H1 (cell line): ENCODE measurements at places on chromosomes 6 and 20.

GRCh38 chr6:16205377-16206144, 32.8 kb upstream of the GMPR start:
- H3K36me3 ChIP-seq = no peaks in the 10 kb centered on the region
- no peaks in the 10 kb centered on the region for H3K4me1 ChIP-seq
- no peak for DNase-seq

- no peaks in the 10 kb centered on the region for H3K4me1 ChIP-seq
- no peak for DNase-seq
- no peak overlapping the region for H3K27ac ChIP-seq
- H3K36me3 ChIP-seq = no peaks in the 10 kb centered on the region
- H3K27me3 ChIP-seq = no peaks in the 10 kb centered on the region
These were observed 661.7 kb upstream of the CITED2 start for GRCh38 chr6:140036196-140036595.

- no peaks in the 10 kb centered on the region for H3K4me1 ChIP-seq
- H3K36me3 ChIP-seq = no peaks in the 10 kb centered on the region
- no peak for DNase-seq
- H3K27me3 ChIP-seq = no peaks in the 10 kb centered on the region
These were observed 7.7 kb upstream of the CD109 start for GRCh38 chr6:73688351-73688750.

DNA sequence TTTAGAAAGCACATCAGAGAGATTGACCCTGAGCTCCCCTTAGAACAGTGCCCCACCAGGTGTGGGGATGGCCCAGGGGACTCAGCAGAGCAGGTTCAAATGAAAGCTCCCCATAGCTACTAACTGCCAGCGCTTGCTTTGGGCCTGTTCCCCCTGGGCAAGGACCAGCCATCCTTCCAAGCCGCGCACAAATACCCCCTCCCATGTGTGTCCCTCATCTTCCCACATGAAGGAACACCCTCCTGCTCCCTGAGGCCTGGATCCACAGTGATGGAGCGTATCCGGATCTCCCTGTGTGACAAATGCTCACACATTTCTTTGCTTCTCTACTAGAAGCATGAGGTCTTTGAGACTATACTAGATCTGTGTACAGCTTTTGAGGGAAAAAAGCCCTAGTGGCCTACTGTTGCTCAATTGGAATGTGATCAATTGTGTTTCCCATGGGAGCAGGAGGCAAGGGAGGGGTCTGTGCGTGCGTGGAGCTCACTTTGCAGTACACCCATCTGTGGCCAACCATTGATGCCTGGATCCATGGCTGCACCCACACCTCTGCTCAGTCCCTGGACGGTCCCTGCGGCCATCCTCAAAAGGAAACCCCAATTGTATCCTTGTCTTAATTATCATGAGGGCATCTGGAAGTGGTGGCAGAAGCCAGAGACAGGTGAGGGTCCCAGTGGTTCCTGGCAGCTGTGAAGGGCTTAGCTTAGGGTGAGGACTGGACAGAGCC, 1.4 kb upstream of the RAET1G start:
- H3K27me3 ChIP-seq = peaks cover 39% of the 10 kb centered on the region
- no peak for DNase-seq
- H3K36me3 ChIP-seq = no peaks in the 10 kb centered on the region
- H3K4me1 ChIP-seq = no peaks in the 10 kb centered on the region

- no peak overlapping the region for H3K27ac ChIP-seq
- H3K4me3 ChIP-seq = no peak overlapping the region
These were observed 93.1 kb downstream of the SIM1 start for GRCh38 chr6:100371591-100371990.

- no peaks in the 10 kb centered on the region; the same call in 1 of the 2 replicates for H3K36me3 ChIP-seq
- H3K27me3 ChIP-seq = no peaks in the 10 kb centered on the region
- H3K4me3 ChIP-seq = no peak overlapping the region
These were observed 6.6 kb downstream of the GMPR start for GRCh38 chr6:16244869-16245451.

DNA sequence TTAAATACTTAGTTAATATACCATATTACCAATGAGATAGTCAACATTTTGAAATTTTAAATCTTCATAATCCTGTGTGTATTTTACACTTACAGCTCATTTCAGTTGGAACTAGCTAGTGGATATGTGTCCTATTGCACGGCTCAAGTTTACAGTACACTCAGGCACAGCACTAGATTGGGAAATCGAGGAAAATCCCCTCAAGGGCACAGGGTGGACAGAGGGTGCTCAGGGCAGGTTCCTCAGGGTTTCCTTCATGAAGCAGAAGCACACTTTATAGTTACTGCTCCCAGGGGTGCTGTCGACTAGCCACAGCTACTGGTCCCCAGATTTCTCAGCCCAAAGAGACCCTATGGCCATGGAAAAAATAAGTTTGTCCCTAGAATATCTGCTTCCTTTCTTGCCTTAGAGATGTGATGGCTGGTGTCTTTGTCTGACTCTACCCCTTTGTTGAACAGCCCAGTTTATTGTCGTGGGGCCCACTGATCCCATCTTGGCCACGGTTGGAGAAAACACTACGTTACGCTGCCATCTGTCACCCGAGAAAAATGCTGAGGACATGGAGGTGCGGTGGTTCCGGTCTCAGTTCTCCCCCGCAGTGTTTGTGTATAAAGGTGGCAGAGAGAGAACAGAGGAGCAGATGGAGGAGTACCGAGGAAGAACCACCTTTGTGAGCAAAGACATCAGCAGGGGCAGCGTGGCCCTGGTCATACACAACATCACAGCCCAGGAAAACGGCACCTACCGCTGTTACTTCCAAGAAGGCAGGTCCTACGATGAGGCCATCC, 1.5 kb downstream of the BTN2A1 start:
- H3K27me3 ChIP-seq = no peaks in the 10 kb centered on the region
- no peak overlapping the region for H3K4me3 ChIP-seq
- no peak overlapping the region for H3K27ac ChIP-seq
- H3K36me3 ChIP-seq = peaks cover 20% of the 10 kb centered on the region; the same call in 1 of the 2 replicates
- no peak for DNase-seq

- H3K4me1 ChIP-seq = 0 out of 2 replicates have a peak, but pooled peaks cover 2% of the 10 kb centered on the region
- no peak for DNase-seq
- H3K4me3 ChIP-seq = no peak overlapping the region
- H3K27me3 ChIP-seq = no peaks in the 10 kb centered on the region
These were observed 72.3 kb upstream of the CD2AP start for GRCh38 chr6:47405273-47405672.

GRCh38 chr20:18237682-18238081, 50.6 kb upstream of the ZNF133 start:
- no peaks in the 10 kb centered on the region for H3K27me3 ChIP-seq
- H3K36me3 ChIP-seq = no peaks in the 10 kb centered on the region
- H3K4me3 ChIP-seq = no peak overlapping the region
- DNase-seq = no peak

GRCh38 chr20:23244156-23244915, 106.3 kb upstream of the NXT1 start:
- H3K4me3 ChIP-seq = no peak overlapping the region
- no peaks in the 10 kb centered on the region for H3K4me1 ChIP-seq
- no peak overlapping the region for H3K27ac ChIP-seq
- no peaks in the 10 kb centered on the region for H3K27me3 ChIP-seq

DNA sequence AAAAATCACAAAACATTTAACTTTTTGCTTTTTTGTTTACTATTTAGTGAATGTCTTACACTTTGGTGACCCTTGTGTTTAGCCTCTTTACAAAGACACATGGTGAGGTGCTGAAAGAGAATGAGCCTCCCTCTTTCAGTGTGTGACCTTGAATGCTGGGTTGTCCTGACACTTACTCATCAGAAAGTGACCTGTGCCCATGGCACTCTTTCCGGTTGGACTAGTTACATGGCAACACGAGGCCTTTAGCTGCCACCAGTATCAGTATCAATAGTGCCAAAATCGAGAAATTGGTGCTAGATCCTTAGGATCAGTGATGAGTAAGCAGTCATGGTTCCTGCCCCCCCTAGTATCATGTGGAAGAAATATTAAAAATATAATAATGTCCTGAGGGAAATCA, 1.7 kb upstream of the RPL7L1 start:
- H3K27ac ChIP-seq = no peak overlapping the region
- H3K27me3 ChIP-seq = no peaks in the 10 kb centered on the region
- no peaks in the 10 kb centered on the region for H3K4me1 ChIP-seq

- H3K4me3 ChIP-seq = no peak overlapping the region
- no peaks in the 10 kb centered on the region for H3K36me3 ChIP-seq
- H3K4me1 ChIP-seq = no peaks in the 10 kb centered on the region
- no peak overlapping the region for H3K27ac ChIP-seq
- no peaks in the 10 kb centered on the region for H3K27me3 ChIP-seq
These were observed 312.6 kb downstream of the THBS2 start for GRCh38 chr6:168941036-168941435.

DNA sequence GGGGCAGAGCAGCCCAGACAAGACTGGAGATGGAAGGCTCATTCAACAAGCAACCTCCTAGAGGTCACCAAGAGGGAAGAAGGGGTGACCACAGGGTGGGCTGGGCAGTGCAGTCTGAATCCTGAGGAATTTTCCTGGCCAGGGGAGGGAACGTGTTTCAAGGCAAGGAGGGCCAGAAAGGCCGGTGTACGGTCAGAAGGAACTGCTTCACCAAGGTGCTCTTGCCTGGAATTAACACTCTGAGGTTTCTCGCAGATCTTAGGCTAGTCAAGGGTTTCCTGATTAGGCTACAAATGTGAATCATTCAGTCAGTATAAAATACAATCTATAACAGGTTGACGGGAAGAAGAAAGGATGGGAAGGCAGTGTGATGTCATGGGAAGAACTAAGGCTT, 199.3 kb downstream of the LRFN2 start:
- no peaks in the 10 kb centered on the region for H3K36me3 ChIP-seq
- DNase-seq = no peak
- H3K27ac ChIP-seq = no peak overlapping the region
- no peaks in the 10 kb centered on the region for H3K4me1 ChIP-seq
- H3K27me3 ChIP-seq = no peaks in the 10 kb centered on the region

GRCh38 chr6:123127807-123128206, 131.8 kb downstream of the CLVS2 start:
- no peak overlapping the region for H3K27ac ChIP-seq
- no peak overlapping the region for H3K4me3 ChIP-seq
- no peaks in the 10 kb centered on the region for H3K4me1 ChIP-seq
- no peaks in the 10 kb centered on the region for H3K36me3 ChIP-seq
- DNase-seq = no peak
- H3K27me3 ChIP-seq = no peaks in the 10 kb centered on the region

GRCh38 chr20:19539191-19539590, 218.9 kb upstream of the RIN2 start:
- peaks cover 2% of the 10 kb centered on the region; the same call in 1 of the 2 replicates for H3K4me1 ChIP-seq
- no peaks in the 10 kb centered on the region for H3K27me3 ChIP-seq
- DNase-seq = no peak
- no peaks in the 10 kb centered on the region for H3K36me3 ChIP-seq
- H3K27ac ChIP-seq = no peak overlapping the region
- H3K4me3 ChIP-seq = no peak overlapping the region

GRCh38 chr20:62401331-62401779, 5.7 kb downstream of the CABLES2 start:
- DNase-seq = peak; percentile 85
- peaks cover 7% of the 10 kb centered on the region for H3K4me1 ChIP-seq
- no peaks in the 10 kb centered on the region for H3K36me3 ChIP-seq
- no peak overlapping the region for H3K27ac ChIP-seq
- H3K27me3 ChIP-seq = no peaks in the 10 kb centered on the region

DNA sequence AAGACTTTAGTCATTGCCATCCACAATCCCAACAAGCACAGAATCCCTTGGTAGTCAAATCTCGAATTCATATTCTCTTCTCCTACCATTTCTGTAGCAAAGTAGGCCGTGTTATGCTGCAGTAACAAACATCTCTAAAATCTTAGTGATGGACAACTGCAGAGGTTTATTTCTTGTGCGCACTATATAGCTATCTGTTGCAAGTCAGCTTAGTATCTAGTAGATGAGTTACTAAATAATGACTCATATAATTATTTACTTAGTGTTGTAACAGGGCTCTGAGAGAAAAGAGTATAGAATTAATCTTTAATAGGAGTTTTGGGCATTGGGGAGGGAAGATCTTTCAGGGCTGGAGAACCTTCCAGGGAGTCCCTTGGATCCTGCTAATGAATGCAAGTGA, 73.3 kb downstream of the CAP2 start:
- no peak overlapping the region for H3K4me3 ChIP-seq
- DNase-seq = no peak
- no peaks in the 10 kb centered on the region for H3K27me3 ChIP-seq
- no peaks in the 10 kb centered on the region for H3K36me3 ChIP-seq
- no peaks in the 10 kb centered on the region for H3K4me1 ChIP-seq
- H3K27ac ChIP-seq = no peak overlapping the region

DNA sequence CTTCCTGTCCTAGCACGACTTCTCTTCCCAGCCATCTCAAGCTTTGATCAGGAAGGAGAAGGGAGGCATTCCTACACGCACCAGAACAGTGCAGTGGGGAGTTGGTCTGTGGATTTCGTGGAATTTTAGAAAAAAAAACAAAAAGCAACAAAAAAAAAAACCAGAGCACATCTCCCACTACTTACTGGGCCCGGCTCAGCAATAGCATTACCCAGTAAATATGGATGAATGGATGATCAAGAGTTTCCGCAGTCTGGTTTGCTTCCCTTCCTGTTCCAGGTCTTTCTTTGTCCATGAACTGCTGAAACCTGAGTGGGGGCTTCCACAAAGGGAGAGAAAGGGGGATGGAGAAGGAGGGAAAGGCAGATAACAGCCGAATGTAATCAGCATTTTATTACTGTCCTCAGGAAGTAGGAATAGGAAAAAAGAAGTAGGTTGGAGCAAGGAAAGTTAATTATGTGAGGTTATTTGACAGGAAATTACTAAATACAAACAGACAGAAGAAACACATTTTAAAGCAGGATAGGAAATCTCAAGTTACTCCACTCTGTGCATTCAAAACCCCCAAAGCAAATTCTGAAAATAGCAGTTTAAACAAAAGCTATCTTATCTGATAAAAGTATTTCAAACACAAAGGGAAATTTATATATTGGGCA, 349.0 kb downstream of the PRL start:
- no peaks in the 10 kb centered on the region for H3K4me1 ChIP-seq
- no peaks in the 10 kb centered on the region for H3K27me3 ChIP-seq
- no peak overlapping the region for H3K27ac ChIP-seq

- no peaks in the 10 kb centered on the region for H3K36me3 ChIP-seq
- H3K4me1 ChIP-seq = peaks cover 4% of the 10 kb centered on the region; the same call in 1 of the 2 replicates
- no peak overlapping the region for H3K27ac ChIP-seq
- peak; percentile 71 for DNase-seq
- peak overlapping the region; percentile 9 for H3K4me3 ChIP-seq
These were observed 8.3 kb upstream of the AVP start for GRCh38 chr20:3092611-3093379.

DNA sequence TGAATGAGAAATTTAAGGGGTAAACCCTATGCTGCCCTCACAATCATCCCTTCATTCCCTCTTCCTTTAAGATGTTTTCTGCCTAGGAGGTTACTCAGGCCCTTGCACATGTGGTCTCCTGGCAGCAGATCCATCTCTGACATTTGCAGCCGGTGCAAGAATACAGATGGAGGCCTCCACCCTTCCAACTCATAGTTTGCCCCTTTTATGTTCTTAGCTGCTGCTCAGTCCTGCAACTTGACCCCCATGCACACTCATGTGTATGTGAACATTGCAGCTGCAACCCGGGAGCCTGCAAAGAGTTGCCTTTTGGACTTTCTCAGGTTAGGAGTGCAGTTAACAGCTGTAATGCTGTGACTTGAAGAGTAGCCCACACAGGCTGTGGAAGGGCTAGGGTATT, 131.9 kb upstream of the SGK1 start:
- H3K4me1 ChIP-seq = no peaks in the 10 kb centered on the region
- H3K4me3 ChIP-seq = no peak overlapping the region
- no peak overlapping the region for H3K27ac ChIP-seq
- no peaks in the 10 kb centered on the region for H3K36me3 ChIP-seq
- DNase-seq = no peak

- H3K4me1 ChIP-seq = no peaks in the 10 kb centered on the region
- DNase-seq = peak; percentile 27
- no peaks in the 10 kb centered on the region for H3K36me3 ChIP-seq
- no peak overlapping the region for H3K27ac ChIP-seq
- H3K4me3 ChIP-seq = no peak overlapping the region
These were observed 242.3 kb upstream of the SUPT3H start for GRCh38 chr6:45619994-45620471.
